Astrocyte of the hippocampus (primary cell): ENCODE measurements at places on chromosomes 7 and 10.

DNA sequence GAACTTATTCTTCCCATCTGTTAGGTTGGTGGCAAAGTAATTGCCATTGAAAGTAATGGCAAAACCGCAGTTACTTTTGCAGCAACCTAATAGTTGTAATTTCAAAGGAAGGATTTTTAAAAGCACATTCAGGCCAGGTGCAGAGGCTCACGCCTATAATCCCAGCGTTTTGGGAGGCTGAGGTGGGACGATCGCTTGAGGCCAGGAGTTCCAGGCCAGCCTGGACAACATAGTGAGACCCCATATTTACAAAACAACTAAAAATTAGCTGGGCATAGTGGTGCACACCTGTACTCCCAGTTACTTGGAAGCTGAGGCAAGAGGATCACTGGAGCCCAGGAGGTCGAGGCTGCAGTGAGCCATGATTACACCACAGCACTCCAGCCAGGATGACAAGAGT, 374.9 kb downstream of the GALNT17 start:
- DNase-seq = no peak

GRCh38 chr7:2063563-2064260, 169.0 kb downstream of the MAD1L1 start:
- no peak for DNase-seq

DNA sequence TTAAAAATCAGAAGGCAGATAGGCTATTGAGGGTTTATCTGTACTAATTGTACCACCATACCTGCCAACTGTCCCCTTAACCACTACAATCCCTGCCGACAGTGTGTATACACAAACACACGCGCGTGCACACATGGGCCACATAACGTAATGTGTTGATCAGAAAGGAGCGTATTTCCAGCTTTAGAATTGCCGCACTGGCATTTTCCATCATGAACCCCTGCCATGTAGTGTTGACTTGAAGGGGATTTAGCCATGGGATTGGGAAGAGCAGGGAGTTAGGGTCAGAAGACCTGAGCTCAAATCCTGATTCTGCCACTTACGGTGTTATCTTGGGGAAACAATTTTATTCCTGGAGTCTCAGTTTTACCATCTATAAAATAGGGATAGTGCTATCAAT, 158.9 kb downstream of the TCF7L2 start:
- no peak for DNase-seq

DNA sequence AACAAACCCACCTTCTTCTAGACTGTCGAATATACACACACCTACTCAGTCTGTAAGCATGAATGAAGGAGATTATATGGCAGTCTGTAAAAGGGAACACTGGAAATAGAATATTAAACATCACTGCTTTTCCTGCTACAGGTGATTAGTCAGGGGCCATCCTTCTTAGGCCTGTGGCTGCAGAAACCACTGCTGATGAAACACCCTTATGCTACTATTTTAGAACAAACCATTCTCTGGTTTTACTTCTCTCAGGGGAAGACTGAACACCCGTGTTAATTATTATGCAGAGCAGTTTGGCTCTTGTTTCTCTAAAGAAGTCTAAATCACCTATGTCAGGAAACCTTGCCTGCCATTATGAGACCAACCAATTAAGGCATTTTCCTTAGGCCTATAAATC, 351.1 kb upstream of the KLF6 start:
- no peak for DNase-seq

GRCh38 chr10:110840225-110840922, 31.4 kb upstream of the PDCD4 start:
- no peak for DNase-seq
